Endodermal cell (in vitro differentiated cells): ENCODE measurements at places on chromosomes 5 and 9.

- DNase-seq = peak; percentile 48
Measured at GRCh38 chr5:138654281-138654867, 79.2 kb upstream of the HSPA9 start.

DNA sequence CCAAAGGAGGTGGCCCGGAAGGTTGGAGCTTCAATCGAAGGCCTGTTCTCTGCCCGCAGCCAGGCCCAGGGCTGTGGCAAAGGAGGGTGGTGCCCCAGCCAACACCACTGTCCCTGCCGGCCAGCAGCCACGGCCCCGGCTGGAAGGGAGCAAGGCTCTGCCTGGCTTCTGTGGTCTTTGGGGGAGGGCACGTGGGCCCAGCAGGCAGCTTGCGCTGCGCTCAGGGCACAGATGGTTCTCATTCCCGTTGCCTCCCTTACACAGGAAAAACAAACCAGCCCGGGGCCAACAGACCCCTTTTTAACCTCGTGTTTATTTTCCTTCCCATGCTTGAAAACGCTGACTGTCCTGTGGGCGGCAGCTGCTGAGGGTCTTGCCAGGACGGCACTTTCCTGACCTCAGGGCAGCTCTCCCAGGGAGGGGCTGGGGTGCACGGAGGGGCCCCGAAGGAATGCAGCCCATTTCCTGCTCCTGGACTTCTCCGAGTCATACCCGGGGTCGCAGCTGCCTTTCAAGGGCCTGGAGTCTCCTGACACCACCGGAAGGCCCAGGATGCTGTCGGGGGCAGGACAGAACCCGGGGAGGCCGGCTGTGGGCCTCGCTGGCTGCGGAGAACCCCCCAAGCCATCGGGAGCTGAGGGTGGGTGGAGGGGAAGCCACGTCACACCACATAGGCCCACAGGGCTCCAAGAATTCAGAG is 1.1 kb upstream of the GPSM1 start:
- DNase-seq = peak; percentile 81

DNA sequence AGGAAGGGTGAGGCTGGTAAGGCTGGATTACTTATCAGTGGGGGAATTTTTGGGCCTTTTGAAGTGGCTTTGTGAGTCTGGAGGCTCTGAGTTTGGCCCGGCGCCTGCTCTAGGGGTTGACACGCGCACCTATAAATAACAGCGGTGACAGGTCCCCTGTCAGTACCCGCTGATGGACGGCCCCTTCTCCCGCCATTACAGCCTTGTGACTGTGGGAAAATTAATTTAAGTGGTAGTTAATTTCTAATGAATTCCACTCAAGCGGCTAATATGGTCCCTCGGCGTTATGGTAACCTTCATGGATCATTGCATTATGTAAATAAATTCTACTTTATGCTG is 16.5 kb downstream of the MRPL36 start:
- DNase-seq = no peak

- DNase-seq = no peak
Measured at GRCh38 chr9:87167161-87167560, 219.9 kb upstream of the GAS1 start.

DNA sequence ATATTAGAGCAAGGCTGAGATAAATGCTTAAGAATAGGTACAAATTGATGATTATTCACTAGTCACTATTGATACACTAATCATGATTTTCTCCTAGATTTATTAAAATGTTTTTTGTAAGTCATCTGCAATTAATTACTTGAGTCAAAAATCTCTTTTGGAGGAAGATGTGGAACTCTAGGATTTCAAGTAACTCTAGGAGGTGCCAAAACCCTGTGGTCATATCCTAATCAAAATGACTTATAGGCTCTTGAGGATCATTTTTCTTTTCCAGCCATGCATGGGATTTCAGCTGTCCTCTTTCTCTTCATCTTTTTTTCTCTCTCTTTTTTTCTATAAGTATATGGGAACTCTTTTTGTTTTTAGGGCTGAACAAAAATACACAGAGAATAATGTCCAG is 141.8 kb upstream of the CD180 start:
- no peak for DNase-seq

GRCh38 chr9:107462691-107463090 is 26.9 kb downstream of the KLF4 start:
- DNase-seq = no peak

DNA sequence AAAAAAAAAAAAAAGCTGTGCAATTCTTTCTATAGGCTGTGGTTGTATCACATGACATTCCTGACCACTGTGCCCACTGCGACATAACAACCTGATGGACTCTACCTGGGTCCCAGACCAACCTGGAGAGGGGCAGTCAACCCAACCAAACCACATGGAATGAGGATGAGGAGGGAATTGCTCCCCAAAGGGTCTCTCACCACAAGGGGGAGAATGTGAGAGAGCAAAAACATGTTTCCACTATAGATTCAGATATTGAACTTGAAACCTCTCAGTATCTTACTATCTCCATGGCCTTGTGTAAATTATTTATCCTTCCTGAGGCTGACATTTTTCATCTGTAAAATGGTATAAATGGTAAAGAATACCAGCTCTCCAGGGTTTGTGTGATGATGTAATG is 66.9 kb upstream of the SV2C start:
- no peak for DNase-seq

GRCh38 chr9:5453004-5453403 is 2.7 kb downstream of the CD274 start:
- no peak for DNase-seq

GRCh38 chr9:21160178-21160577 is 6.3 kb downstream of the IFNA21 start:
- no peak for DNase-seq
